ENCODE measurements at places on chromosomes 2 and 18. TPM values are rescaled to one million over a fixed set of nuclear protein-coding genes. Genes with fewer than 3 reads are reported as not detected.

- no peaks in the 10 kb centered on the region for H3K36me3 ChIP-seq
These were observed 1081.4 kb upstream of the NRXN1 start for GRCh38 chr2:52113338-52113737.

DNA sequence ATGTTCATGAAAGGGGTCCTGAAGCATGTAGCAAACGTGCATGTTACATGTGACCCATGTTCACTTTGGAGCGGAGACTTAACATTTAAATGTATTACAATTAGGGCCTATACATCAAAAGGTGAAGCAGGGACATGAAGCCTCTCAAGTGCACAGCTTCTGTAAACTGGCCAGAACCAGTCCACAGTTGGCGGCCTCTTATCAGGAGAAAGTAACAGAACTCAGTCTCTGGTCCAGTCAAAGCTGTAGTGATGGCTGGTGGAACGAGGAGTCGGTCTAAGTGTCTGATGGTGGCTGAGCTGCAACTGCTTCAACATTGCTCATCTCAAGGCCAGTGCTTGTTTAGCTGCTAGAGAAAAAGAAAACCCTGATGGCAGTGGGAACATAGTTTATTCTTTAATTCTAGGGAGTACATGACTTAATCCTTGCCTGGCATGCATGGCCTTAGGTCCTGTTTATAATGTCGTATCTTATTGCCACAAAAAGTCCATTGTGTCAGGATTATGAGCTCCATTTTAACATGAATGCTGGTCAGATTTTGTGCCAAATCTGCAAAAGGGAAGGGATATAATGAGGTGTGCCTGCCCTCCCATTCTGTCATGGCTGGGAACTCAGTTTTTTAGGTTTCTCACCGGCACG lies 22.2 kb upstream of the YES1 start:
- no peaks in the 10 kb centered on the region for H3K27me3 ChIP-seq
- DNase-seq, result no peak
- no peak overlapping the region for H3K4me3 ChIP-seq
- H3K36me3 ChIP-seq, result no peaks in the 10 kb centered on the region

DNA sequence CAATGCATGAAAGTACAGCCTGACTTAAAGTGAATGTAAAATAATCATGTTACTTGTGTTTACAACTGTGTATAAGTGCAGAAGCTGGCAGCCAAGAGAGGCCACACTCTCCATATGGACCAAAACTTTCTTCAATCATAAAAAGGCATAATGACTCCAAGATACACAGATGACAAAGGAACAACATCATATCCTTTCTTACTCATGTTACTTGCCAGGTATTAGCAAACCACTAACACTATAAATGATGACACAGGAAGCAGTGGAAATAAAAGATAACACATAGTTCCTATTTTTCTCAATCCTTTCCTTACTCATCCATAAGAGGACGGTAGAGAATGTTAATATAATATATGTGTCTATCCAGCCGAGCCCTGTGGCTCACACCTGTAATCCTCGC lies 400.0 kb upstream of the CDH2 start:
- no peaks in the 10 kb centered on the region for H3K36me3 ChIP-seq
- no peak overlapping the region for H3K4me3 ChIP-seq
- DNase-seq, result no peak
- no peaks in the 10 kb centered on the region for H3K27me3 ChIP-seq

GRCh38 chr2:222034058-222034457 lies 264.7 kb downstream of the PAX3 start:
- no peaks in the 10 kb centered on the region for H3K4me1 ChIP-seq
- H3K4me3 ChIP-seq, result no peak overlapping the region
- no peaks in the 10 kb centered on the region for H3K27me3 ChIP-seq
- DNase-seq, result no peak
- no peak overlapping the region for H3K27ac ChIP-seq
- no peaks in the 10 kb centered on the region for H3K36me3 ChIP-seq

GRCh38 chr2:170869036-170869435 lies 52.3 kb downstream of the GAD1 start:
- H3K27me3 ChIP-seq, result no peaks in the 10 kb centered on the region
- no peak overlapping the region for H3K27ac ChIP-seq
- H3K4me1 ChIP-seq, result no peaks in the 10 kb centered on the region
- no peak for DNase-seq
- no peaks in the 10 kb centered on the region for H3K36me3 ChIP-seq

DNA sequence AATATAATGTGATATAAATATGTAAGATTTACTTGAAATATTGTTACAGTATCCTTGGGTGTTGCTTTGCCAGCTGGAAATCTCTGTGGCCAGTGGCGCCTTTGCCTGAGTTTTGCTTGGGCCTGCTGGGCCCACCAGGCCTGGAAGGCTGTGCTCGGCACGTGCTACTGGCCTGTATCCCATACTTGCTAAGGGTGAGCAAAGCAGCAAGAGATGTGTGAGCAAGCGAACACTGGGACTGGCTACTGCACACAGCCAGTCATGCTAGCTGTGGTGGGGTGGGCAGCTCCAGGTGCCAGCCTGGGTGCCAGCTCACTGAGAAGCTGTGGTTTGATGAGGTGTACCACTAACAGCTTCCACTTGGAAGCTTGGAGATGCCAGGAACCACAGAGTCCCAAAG lies 299.1 kb upstream of the GALNT5 start:
- H3K27ac ChIP-seq, result no peak overlapping the region
- H3K4me1 ChIP-seq, result no peaks in the 10 kb centered on the region
- no peaks in the 10 kb centered on the region for H3K27me3 ChIP-seq
- H3K36me3 ChIP-seq, result no peaks in the 10 kb centered on the region
- H3K4me3 ChIP-seq, result no peak overlapping the region

- no peak overlapping the region for H3K27ac ChIP-seq
- H3K27me3 ChIP-seq, result no peaks in the 10 kb centered on the region
- DNase-seq, result no peak
- H3K36me3 ChIP-seq, result no peaks in the 10 kb centered on the region
These were observed 840.6 kb upstream of the SALL3 start for GRCh38 chr18:78138983-78139496.

- no peak overlapping the region for H3K4me3 ChIP-seq
- no peak overlapping the region for H3K27ac ChIP-seq
- H3K4me1 ChIP-seq, result peaks cover 6% of the 10 kb centered on the region
These were observed 97.2 kb upstream of the ZCCHC2 start for GRCh38 chr18:62425465-62426190.

- H3K36me3 ChIP-seq, result no peaks in the 10 kb centered on the region
- no peak for DNase-seq
- H3K4me3 ChIP-seq, result no peak overlapping the region
- no peaks in the 10 kb centered on the region for H3K27me3 ChIP-seq
These were observed 22.6 kb downstream of the ZNF236 start for GRCh38 chr18:76844742-76845477.

GRCh38 chr2:28621172-28622100 lies 125.6 kb downstream of the PLB1 start:
- peak overlapping the region; percentile 40 for H3K4me3 ChIP-seq
- peak; percentile 93 for DNase-seq
- H3K27me3 ChIP-seq, result no peaks in the 10 kb centered on the region
- H3K36me3 ChIP-seq, result no peaks in the 10 kb centered on the region

- H3K4me1 ChIP-seq, result no peaks in the 10 kb centered on the region
- H3K27me3 ChIP-seq, result no peaks in the 10 kb centered on the region
- no peak overlapping the region for H3K27ac ChIP-seq
- no peak for DNase-seq
These were observed 82.4 kb upstream of the HPCAL1 start for GRCh38 chr2:10220045-10220901.

DNA sequence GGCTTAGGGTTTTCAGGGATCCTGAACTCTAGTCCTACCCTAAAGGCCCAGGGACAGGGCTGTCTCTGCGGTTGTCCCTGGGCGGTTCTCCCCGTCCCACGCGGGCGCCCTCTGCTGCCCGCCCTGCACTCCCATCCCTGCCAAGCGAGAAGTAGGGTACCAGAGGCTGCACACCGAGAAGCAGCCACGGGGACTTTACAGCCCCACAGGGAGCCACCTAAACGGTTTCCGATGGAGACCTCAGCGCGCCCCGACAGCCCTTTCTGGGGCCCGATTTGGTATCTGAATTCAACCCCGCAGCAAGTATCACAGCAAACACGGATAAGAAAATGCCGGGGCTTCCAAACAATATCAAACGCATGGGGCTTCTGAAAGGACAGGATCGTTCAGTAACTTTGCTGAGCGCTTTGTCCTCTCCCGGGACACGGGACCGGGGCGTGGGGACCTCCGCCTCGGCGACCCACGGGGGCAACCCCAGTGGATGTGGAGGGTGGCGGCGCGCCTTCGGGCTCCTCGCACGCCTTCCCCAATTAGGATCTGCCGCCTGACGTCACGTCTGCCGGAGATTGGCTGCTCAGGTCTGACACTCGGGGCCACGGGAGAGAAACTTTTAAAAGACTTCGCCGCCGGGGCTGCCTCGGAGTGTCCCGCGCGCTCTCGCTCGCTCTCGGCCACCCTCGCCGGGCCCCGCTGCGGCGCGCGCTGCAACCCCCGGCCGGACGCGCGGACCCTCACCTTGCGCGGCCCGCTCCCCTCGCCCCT lies at the start of gene LTBP1:
TSS of gene LTBP1 (plus strand) at position 640 of the 762 bp plus-strand sequence. CDS start 372 bp downstream, outside the sequence.
- H3K36me3 ChIP-seq, result no peaks in the 10 kb centered on the region
- H3K27me3 ChIP-seq, result peaks cover 7% of the 10 kb centered on the region
- H3K27ac ChIP-seq, result no peak within 1 kb of the TSS
- no peaks in the 10 kb centered on the region for H3K4me1 ChIP-seq

DNA sequence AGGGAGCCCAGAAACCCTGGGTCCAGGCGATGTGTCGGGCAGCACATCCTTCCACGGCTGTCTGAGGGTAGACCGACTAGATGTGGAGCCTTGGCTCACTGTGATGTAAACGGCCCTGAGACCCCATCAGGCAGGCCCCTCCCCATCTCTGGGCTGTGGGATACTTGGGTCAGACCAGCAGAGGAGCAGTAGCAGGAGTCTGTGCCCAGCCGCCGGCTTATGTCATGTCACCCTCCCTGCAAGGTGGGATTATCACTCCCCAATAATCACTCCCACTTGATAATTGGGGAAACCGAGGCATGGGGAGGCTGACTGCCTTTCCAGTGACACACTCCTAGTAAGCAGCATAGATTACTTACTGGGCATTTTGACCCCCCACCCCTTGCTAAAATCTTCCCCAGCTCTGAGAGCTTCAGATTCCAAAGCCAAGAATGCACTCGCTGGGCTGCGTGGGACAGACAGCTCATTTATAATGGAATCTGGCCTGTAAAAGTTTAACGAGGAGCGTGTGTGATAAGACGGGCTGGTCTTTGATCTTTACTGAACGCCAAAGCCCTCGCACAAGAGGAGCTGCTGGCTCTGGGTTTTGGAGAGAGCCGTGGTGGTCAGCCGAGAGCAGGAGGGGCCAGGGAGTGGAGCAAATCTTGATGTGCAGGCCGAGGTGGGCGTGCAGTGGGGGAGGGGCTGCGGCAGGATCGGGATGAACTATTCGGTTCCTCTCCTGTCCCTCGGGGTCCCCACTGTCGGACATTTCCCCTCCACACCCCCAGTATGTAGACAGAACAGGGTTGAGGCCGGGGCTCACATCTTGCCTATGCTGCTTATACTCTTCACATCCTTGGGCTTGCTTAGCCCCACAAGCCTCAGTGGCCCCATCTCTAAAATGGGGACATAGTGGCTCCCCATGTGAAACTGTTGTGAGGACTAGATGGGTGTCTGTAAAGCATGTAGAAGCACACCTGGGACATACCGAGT lies 200.0 kb downstream of the GLI2 start:
- no peaks in the 10 kb centered on the region for H3K4me1 ChIP-seq
- H3K27me3 ChIP-seq, result no peaks in the 10 kb centered on the region
- no peak overlapping the region for H3K27ac ChIP-seq
- H3K4me3 ChIP-seq, result no peak overlapping the region
- no peaks in the 10 kb centered on the region for H3K36me3 ChIP-seq
- no peak for DNase-seq

DNA sequence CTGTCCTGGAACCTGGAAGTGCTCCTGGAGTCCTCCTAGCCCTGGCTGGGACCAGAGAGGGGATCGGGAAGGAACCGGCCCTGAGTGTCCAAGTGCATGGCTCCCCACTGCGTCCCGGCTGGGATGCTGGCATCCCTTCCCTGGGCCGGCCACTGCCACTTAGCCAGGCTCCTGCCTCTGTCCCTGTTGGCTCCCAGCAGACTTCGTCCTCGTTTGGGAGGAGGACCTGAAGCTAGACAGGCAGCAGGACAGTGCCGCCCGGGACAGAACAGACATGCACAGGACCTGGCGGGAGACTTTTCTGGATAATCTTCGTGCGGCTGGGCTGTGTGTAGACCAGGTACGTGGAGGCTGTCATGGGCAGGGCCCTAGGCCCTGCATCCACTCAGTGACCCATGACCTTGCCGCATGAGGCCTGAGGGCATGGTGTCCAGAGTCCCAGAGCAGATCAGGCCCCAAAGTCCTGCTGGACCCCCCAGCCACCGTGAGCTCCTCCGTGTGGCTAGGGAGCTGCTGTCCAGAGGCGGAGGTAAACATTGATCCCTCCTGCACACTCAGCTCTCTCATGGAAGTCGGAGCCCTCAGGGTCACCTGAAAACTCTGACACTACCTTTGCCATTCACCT lies 7.1 kb downstream of the ANO7 start:
- no peak for DNase-seq
- H3K36me3 ChIP-seq, result no peaks in the 10 kb centered on the region
- H3K4me1 ChIP-seq, result no peaks in the 10 kb centered on the region
- H3K27me3 ChIP-seq, result no peaks in the 10 kb centered on the region
- no peak overlapping the region for H3K27ac ChIP-seq

- no peak overlapping the region for H3K4me3 ChIP-seq
- H3K27me3 ChIP-seq, result no peaks in the 10 kb centered on the region
- no peak for DNase-seq
- H3K4me1 ChIP-seq, result no peaks in the 10 kb centered on the region
- H3K36me3 ChIP-seq, result no peaks in the 10 kb centered on the region
These were observed 144.3 kb downstream of the GPD2 start for GRCh38 chr2:156580501-156580900.

DNA sequence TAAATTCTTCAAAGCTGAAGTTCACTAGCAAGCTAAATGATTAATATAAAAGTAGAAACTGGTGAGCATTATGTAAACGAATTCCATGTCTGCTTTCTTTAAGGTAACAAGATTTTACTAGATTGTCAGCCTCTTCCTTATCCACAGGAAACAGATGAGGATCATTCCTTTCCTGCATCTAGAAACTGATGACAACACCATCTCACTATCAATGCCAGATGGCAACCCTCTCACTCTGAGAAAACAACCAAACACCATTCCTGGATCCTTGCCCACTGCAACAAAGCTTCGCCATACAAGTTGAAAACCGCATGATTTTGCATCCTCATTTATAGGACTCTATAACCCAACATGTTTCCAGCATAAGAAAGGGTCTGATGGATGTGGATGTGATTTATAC lies 122.9 kb downstream of the ZNF521 start:
- no peaks in the 10 kb centered on the region for H3K27me3 ChIP-seq
- no peak for DNase-seq
- no peak overlapping the region for H3K27ac ChIP-seq
- no peak overlapping the region for H3K4me3 ChIP-seq
- H3K36me3 ChIP-seq, result no peaks in the 10 kb centered on the region

DNA sequence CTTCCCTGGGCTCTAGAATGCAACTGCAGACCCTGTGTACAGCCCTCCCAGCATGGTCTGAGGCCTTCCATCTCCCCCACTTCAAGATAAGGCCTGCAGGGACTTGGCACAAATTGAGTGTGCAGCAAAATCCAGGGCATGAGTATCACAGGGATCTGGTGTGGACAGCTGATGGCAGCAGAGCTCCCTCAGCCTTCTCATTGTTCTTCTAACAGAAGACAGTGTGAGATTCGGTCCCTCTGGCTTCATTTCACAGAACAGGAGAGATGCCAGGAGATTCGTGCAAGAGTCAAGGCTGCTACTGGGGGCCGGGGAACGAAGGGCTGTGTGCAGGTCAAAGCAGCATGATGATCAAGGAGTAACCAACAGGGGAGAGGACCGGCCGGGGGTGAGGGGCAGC lies 85.8 kb downstream of the UXS1 start:
- peaks cover 76% of the 10 kb centered on the region for H3K36me3 ChIP-seq
- DNase-seq, result no peak
- H3K27ac ChIP-seq, result no peak overlapping the region

Gene RUFY4
- polyA plus RNA-seq, result not detected

Gene CYP1B1
- 0.05 TPM for polyA plus RNA-seq

Gene KCNIP3
- polyA plus RNA-seq, result not detected

Gene C2orf15
- 7.2 TPM for polyA plus RNA-seq

Gene HNRNPLL
- 16.4 TPM for polyA plus RNA-seq

Gene AKAIN1
- polyA plus RNA-seq, result not detected
